ENCODE measurements at places on chromosomes 7 and 10. TPM values are rescaled to one million over a fixed set of nuclear protein-coding genes. Genes with fewer than 3 reads are reported as not detected.

DNA sequence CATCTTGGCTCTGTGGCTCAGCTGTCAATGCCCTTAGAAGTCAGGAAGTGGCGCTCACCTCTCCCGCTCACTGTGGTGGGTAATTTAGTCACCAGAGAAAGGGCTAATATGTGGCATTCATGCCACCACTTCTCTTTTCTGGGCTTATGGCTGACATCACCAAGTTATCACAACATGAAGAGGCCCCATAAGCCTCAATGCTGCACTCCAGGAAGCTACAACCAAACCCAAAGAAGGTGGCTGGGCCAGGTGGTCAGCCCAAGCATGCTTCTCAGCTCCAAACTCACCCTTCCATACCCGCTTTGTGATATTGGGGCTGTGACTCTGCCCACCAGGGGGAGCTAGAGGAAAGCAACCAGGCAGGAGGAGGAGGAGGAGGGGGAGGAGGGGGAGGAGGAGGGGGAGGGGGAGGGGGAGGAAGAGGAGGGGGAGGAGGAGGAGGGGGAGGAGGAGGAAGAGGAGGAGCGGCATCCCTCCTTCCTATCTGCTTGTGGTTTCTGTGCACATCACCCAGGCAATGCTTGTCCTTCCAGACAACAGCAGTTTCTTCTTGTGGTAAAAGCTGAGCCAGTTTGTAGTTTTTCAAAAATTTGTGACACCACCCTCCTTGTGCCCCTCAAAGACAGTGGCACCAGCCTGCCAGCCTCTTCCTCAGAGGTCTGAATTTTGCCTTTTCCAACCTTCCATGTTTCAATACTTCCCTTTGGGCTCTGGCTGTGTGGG, 42.1 kb downstream of the CYP26A1 start:
- peak; percentile 64 for DNase-seq

DNA sequence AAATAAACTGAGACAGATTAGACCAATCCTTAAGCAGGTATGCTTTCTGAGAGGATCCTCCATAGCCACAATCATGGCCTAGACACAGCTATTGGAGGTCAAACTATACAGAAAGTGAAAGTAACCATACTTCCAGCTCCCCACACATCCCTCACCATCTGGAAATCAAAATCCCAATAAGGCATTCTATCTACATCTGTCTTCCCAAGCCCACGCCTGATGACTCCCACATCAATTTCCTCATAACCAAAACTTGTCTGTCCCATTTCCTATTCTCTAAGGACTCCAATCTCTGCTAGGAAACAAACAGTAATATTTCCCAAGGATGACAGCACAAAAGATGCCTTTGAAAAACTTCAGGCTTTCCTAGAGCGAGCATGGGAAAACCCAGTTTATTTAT, 247.3 kb upstream of the HPS1 start:
- DNase-seq = no peak

Gene NPC1L1
- not detected for total RNA-seq

Gene AKR1D1
- total RNA-seq = 0.30 TPM

Gene GJD4
- not detected for total RNA-seq

DNA sequence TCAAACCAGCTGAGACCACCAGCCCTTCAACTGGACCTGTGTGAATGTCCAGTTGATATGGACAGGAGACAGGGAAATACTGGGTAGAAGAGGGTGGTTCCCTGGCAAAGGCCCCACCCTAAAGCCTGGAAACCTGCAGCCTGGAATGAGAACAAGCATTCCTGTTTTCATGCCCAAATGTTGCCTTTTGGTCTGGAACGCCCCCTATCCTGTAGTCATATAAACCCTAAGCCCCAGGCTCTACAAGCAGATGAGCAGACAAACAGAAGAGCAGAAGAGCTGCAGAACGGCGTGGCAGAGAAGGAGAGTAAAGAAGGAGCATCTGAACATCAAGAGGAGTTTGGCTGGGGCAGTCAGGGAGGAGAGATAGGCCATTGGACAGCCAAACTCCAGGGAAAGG, 38.4 kb downstream of the SYPL1 start:
- no peak for DNase-seq
